ENCODE measurements at places on chromosomes 4 and X.

- no peak for DNase-seq
Observed at GRCh38 chr4:155617296-155617695, 49.4 kb upstream of the GUCY1A1 start.

- DNase-seq: no peak
Observed at GRCh38 chrX:44744799-44745198, 99.0 kb upstream of the DUSP21 start.

DNA sequence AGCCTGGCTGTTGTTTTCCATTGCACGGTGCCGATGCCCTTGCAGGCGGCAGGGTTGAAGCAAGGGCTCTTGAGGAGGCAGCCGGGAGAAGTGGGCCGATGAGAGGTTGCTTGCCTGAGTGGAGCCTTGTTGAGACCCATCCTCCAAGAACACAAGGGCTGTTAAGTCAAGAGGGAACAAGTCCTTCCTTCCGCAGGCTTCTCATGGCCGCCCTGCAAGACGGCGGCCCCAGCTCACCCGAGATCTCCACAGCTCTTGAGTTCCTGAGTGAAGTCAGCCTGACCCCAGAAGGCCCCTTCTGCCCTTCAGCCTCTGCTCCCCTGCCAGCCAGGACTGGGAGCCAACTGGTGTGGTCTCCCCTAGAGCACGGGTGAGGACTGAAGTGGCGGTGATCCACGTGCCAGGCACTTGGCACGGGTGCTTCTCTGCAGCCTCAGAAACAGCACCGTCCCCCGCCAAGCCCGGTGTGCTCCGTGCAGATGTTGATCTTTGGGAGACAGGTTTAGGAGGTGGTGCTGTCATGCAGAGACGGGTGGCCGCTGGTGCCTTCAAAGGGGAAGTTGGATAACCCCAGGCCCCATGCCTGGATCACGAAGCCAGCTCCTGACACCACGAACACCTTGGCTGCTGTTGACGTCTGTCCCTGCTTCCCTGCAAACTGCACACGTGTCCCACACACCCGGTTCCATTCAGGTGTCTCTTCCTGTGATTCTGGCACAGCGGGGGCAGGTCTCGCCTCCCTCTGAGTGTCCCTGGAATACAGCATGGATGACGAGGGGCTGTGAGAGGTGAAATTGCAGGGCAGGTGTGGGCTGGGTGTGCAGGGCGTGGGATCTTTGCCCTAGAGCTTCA is 164.4 kb upstream of the PSAPL1 start:
- no peak for DNase-seq

DNA sequence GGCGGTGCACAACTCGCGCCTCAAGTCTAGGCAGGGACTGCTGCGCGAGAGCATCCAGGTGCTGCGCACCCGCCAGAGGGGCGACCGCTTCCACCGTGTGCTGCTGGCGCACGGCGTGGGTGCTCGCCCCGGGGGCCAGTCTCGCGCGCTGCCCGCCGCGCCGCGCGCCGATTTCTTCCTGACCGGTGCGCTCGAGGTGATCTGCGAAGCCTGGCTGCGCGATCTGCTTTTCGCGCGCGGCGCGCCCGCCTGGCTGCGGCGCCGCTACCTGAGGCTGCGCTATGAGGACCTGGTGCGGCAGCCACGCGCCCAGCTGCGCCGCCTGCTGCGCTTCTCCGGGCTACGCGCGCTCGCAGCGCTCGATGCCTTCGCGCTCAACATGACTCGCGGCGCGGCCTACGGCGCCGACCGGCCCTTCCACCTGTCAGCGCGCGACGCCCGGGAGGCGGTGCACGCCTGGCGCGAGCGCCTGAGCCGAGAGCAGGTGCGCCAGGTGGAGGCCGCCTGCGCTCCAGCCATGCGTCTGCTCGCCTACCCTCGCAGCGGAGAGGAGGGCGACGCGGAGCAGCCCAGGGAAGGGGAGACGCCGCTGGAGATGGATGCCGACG is 1.3 kb downstream of the CHST7 start:
- DNase-seq: peak; percentile 44

DNA sequence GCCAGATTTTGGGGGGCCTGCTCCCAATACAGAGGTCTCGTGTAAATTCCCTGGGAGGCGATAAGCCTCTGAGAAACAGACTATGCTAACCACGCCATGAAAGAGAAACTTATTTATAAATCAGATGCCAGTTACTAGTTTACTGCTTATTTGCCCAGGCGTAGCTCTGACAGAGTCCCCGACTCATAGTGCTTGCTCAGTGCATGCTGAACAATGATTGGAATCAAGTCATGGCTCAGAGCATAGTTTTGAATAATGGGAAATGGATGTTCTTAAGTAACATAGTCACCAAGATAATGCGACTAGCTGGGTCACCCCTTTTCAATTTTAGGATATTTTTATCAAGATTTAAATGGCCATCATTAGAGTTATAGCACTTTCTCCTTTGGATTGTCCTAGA is 39.9 kb downstream of the HTT start:
- no peak for DNase-seq

GRCh38 chr4:82500435-82501153 is 61.2 kb downstream of the TMEM150C start:
- DNase-seq: no peak

DNA sequence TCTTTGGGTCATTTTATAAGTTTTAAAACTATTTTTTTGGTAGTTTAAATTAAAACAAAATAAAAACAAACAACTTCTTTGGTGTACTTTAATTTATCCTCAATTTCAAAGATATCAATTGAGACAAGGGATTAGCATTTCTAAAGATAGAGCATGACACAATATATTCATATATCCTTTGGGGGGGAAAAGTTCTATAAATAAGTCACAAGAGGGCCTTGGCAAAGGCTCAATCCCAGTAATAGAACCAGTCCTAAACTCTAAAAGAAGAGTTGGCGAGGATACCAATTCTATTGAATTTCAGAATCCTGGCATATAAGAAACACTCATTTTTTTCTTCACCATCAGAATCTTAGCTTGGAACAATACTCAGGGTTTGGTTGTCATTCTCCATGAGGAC is 89.7 kb downstream of the COL4A6 start:
- DNase-seq: no peak

DNA sequence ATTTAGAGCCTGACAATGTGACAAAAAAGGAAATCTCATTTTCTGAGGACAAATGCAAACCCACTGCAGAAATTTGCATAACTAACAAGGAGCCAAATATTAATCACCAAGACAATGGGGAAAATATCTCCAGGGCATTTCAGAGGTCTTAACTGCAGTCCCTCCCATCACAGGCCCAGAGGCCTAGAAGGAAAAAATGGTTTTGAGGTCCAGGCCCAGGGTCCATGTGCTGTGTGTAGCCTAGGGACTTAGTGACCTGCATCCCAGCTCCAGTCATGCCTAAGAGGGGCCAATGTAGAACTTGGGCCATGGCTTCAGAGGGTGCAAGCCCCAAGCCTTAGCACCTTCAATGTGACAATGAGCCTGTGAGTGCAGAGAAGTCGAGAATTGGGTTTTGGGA is 44.2 kb downstream of the P2RY10 start:
- DNase-seq: no peak

GRCh38 chr4:86497980-86498862 is 95.9 kb upstream of the PTPN13 start:
- peak; percentile 22 for DNase-seq

DNA sequence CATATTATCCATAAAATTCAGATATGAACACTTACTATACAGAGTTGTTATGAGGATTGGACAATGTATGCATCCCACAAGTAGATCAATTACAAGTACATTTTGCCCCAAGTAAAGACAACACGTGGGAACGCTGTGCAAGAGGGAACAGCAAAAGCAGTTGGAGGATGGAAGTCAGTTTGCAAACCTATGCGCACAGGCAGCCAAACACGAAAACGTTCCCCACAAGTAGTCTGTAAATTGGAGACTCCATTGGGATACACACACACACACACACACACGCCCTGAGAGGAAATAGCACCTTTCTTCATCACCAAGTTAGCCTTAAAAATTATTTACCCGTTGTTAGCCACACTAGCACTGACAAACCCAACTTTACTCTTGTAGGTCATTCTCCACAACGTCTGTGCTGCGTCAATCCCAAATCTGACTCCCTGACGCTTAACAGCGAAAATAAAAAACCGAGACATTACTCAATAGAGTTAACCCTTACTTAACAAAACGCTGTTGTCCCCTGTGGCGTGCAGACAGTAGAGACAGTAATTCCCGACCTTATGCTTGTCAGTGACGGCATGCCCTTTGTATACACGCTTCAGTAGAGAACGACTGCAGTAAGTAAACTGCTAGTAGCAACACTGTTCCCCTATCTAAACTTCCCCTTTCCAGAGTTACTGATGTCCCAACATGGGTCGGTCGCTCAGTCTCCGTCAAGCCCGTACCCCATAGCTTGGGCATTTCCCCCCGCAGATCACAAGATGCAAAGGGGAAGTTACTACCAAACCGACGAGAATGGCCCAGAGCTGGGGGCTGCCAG is 730 bp downstream of the MANBA start:
- DNase-seq: peak; percentile 7

- DNase-seq: peak; percentile 96
Observed at GRCh38 chr4:153344131-153345011, at the start of gene MND1. MND1 (plus strand) TSS chr4:153344688; CDS start chr4:153344738, 50 bp downstream.

DNA sequence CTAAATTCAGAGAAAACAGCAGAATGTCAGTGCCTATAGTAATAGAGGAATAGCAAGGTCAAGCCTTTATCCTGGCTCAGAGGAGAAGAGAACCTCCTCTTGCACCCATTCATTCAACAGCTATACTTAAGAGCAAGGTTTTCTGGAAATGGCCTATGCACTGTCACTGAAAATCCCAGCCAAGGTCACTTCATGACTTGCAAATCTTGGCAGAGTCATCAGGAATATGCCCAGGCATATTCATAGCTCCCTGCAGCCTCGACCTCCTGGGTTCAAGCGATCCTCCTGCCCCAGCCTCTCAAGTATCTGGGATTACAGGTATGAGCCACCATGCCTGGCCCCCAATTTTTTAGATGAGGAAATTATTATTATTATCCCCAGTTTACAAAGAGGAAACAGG is 35.8 kb upstream of the NOCT start:
- no peak for DNase-seq

GRCh38 chr4:185567381-185568376 is 32.4 kb upstream of the PDLIM3 start:
- DNase-seq: no peak

- DNase-seq: no peak
Observed at GRCh38 chr4:10981576-10981975, 297.0 kb upstream of the CLNK start.

- no peak for DNase-seq
Observed at GRCh38 chr4:185036019-185036418, 17.7 kb downstream of the HELT start.

DNA sequence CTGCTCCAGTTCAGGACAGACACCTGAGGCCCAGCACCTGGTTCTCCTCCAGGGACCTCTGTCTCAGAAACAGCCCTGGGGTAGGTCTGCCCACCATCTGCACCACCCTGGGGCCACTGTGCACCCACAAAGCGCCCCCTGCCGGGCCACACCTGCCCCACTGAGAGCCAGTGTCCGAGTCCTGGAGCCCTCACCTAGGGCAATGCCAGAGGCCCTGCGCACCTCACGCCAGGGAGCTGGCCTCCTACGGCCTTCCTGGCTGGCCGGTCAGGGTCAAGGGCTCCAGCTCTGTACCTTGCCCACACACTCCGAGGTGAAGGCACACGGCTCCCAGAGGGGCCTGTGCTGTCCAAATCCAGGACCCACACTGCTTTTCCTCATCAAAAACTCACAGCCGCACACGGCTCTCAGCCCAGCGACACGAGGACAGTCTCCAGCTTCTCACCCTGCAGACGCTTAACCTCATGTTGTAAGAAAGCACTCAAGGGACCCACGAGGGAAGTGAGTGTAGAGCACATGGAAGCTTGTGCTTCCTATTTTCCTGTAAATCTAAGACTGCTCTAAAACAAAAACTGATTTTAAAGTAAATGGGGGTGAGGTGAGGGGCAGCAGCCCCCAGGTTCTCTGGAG is 5.4 kb downstream of the CTBP1 start:
- no peak for DNase-seq

DNA sequence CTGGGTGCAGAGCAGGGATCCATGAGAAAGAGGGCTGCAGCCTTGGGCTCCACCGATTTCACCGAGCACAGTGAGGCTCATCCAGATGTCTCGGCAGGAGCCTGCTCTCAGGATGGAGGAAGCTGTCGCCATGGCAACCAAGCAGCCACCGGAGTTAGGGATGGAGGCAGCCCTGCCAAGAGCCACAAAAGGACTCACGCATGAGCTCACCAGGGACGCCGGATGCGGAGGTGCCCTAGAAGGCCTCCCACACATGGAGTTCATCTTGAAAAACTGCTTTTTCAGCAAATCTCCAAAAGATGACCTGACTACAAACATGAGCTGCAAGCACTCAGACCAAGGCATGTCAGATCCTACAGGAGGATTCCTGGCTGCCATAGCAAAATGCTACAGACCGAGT is 90.7 kb downstream of the WFS1 start:
- peak; percentile 30 for DNase-seq

DNA sequence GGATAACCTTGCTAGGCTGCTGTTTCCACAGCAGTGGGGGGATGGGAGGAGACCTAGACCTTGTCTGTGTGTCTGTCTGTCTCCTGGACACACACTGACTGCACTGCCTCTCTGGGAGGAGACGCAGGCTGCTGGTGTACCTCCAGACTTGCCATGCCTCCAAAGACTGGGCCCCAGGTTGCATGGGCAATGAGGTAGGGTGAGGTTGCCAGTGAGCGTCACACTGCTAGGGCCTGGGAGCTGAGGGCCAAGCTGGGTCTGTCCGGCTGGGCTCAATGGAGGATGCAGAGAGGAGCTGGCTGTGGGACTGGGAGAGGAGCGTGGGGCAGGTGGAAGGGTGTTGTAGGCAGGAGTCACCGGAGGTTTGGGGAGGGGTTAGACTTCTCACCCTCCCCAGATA is 16.6 kb downstream of the MAGED2 start:
- DNase-seq: no peak

DNA sequence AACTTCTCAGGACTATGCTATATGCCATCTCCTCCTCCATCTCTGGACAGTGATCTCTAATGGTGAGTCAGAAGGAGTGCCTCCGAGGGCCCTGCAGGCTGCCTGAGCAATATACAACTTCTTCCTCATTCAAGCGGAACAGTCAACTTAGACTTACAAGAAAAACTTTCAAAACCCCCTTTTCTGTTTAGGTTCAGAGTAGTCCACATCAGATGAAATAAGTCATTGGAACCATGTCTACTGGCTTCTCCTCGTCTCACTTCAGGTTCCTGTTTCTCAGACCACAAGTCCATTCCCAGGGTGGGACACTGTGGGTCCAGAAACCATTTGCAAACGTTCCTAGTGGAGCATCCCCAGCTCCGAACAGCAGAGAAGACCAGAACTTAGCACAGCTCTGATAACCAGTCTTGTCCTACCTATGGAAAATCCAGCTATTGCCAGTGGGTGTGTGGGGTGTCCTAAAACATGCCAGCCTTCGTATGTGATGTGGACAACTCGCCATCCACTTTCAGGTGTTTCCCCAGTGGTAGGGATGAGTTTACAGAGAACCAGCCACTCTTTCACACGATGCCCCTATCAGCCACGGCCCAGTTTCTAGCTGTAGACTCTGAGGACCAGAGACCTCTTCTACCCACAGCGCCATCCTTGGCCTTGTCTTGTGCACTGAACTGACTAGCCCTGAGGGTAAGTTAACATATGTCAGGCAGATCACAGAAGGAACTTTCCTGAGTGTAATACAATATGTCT is 32.7 kb upstream of the NKRF start:
- no peak for DNase-seq

GRCh38 chr4:94933799-94934198 is 176.0 kb downstream of the BMPR1B start:
- no peak for DNase-seq

GRCh38 chr4:177401658-177402273 is 40.5 kb downstream of the AGA start:
- no peak for DNase-seq
